Stimulated activated CD4-positive, alpha-beta T cell treated with anti-CD3 and anti-CD28 coated beads, TNF-alpha, amount 100 ng/mL, for 48 hours (primary cell): ENCODE measurements at places on chromosomes 1 and 21.
A peak's percentile ranks its signal among the peaks of the same experiment; 100 is the strongest.

- DNase-seq, result no peak
Observed at GRCh38 chr1:63230722-63231121, 91.6 kb upstream of the FOXD3 start.

DNA sequence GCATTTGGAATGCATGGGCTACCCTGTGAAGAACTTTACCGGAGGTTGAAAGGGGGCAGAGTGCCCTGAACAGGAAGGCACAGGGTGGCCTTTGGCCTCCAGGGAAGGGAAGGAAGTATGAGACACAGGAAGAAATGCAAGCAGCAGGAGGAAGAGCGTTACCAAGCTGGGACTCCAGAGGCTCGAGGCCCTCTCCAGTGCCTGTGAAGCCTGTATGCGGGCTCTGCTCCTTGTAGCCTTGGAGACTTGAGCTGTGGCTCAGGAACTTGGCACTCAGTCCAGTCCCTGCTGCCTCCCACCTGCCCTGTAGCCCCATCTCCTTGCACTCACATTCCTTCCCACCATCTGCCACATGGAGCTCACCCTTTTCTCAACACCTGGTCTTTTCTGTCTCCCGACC is 33.5 kb upstream of the RNF19B start:
- no peak for DNase-seq

DNA sequence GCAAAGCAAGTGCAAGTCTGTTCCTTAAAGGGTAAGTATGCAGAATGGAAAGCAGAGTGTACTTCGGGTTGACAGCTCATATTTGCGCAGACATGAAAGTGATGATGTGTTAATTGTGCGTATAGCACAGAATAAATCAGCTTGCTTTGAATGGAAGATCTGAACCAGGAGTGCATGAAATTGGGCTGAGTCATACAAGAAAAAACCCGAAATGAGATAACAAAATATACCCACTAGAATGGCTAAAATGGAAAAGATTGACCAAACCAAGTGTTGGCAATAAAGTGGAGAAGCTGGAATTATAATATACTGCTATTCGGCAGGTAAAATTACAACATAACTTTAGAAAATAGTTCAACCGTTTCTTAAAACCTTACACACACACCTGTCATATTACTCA is 28.5 kb downstream of the CR1L start:
- DNase-seq, result no peak

GRCh38 chr1:5996641-5997270 is 4.5 kb upstream of the NPHP4 start:
- no peak for DNase-seq

- no peak for DNase-seq
Observed at GRCh38 chr1:22806584-22806983, 95.9 kb downstream of the EPHB2 start.

GRCh38 chr1:1165485-1165884 is 8.2 kb upstream of the TTLL10 start:
- no peak for DNase-seq

DNA sequence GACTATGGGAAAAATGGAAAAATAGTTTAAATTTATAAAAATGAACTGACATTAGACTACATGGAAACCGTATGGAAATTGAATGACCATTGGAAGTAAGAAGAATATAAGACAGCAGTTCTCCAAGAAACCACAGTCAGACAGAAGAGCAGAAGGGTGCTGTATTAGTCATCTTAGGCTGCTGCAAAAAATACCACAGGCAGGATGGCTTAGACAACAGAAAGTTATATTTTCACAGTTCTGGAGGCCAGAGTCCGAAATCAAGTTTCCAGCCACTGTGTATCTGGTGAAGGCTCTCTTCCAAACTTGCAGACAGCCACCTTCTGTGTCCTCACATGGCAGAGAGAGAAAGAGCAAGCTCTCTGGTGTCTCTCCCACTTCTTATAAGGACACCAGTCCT is 175.2 kb downstream of the DSCAM start:
- DNase-seq, result no peak

GRCh38 chr1:65421351-65422025 is 1.0 kb downstream of the LEPR start:
- DNase-seq, result no peak

GRCh38 chr21:42304556-42305454 is 10.4 kb downstream of the TFF3 start:
- no peak for DNase-seq

DNA sequence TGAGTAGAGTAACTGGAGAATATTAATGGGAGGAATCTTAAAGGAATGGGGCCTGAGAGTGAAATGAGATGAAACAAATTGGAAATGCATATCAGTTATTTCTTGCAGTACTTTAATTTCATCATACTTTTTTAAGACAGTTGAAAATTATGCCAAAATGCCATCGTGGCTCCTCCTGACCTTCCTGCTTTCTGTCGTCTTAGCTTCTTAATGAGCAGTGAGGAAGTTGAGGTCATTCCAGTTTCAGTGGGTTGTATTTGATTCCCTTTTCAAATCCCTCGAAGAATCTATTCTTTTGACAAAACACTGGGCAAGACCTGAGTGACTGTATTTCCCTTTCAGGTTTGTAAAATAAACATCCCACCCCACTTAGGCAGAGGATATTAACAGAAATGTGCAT is 134.9 kb upstream of the MAP1LC3C start:
- no peak for DNase-seq

DNA sequence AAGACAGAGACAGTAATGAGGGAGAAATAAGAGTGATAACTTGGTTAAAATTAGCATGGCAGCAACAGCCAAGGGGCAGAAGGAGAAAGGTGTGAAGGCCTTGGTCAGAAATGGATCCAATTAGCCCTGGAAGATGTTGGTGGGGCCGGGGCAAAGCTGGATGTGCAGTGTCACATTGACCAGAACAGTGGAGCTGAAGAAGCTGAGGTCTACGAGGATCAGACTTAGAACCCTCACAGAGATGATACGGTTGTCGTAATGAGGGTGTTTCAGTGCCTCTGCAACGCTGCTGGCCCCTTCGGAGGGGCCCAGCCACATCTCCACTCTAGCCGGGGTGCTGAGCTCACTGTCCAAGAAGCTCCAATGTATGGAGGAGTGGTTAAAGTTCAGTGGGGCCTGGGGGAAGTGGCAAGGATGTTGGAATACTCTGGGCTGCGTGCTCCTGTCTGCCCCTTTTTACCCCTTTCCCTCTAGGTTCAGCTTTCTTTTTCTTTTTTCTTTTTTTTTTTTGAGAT is 14.2 kb downstream of the SH2D2A start:
- DNase-seq, result no peak

GRCh38 chr1:246476771-246477170 is 30.3 kb downstream of the SMYD3 start:
- no peak for DNase-seq

- DNase-seq, result no peak
Observed at GRCh38 chr1:45348966-45349677, 8.9 kb upstream of the MUTYH start.

DNA sequence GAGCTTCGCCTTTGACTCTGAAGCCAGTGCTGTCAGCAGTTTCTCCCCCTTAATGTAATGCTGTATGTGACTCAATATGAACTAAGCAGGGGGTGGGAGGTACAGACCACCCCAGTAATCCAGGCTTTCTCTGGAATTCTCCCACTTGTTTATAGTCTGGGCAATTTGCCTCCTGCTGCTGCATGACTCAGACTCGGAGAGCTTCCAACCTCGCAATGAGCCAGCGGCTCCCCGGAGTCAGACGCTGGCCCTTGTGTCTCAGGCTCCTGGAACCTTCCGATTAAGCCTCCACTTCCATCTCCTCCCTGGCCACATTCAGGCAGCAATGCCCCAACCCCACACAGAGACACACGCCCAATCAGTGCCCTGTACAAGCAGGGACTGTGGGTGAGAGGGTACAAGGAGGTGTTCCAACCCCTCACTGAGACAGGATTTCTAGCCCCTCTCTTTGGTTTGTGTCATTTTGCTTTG is 471.7 kb upstream of the VAMP3 start:
- DNase-seq, result no peak

DNA sequence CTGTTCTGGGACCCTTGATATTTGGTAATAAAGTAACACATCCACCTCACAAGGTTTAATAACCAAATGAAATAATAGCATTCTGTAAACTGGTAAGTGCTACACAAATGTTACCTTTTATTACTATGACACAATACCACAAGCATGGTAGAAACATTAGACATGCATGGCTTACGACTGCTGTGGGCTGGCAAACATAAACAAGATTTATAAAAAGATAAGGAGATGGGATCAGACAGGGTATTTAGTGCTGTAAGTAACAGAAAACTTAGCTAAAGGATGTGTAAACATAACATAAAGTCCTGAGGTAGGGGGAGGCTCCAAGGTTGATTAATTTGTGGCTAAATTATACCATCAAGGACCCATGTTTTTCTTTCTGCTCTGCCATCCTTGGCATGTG is 212.6 kb downstream of the BARHL2 start:
- no peak for DNase-seq

- no peak for DNase-seq
Observed at GRCh38 chr1:25936947-25937346, 30.7 kb upstream of the STMN1 start.

DNA sequence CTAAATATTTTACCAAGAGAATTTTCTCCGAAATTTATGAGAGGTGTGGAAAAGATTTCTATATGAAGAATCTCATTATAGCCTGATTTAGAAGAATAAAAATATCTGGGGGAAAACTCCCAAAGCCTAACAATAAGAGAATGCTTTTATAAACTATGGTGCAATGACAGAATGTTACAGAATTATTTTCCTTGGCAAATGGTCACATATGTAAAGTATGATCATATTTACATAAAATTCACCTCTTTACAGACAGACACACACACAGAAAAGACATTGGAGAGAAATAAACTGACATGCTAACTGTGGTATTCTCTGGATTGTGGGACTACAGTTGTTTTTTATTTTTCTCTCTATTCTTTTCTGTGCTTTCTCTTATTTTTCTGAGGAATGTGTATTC is 226.3 kb upstream of the USP24 start:
- no peak for DNase-seq

DNA sequence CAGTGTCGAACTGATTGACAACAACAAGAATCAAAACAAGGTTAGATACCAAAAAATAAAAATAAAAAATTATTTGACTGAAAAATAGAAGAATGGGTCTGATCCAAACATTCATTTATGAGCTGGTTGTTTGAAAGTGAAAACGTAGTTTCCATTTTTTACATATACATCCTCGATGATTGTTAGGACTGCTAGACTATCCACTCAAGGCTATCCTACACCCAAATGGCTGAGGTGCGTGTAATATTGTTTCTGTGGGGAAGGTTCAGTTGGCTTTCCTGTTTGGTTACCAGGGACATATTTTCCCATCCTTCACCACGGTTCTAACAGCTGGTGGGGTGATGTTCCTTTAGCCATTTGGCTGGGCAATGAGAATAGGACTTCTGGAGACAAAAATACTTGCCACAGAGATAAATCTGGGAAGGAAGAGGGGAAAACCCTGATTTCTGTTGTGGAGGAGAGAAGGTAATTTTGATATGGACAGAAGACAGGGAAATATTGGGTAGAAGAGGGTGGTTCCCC is 66.3 kb downstream of the MAP3K7CL start:
- DNase-seq, result no peak

- no peak for DNase-seq
Observed at GRCh38 chr1:231016966-231017365, 23.1 kb downstream of the FAM89A start.

DNA sequence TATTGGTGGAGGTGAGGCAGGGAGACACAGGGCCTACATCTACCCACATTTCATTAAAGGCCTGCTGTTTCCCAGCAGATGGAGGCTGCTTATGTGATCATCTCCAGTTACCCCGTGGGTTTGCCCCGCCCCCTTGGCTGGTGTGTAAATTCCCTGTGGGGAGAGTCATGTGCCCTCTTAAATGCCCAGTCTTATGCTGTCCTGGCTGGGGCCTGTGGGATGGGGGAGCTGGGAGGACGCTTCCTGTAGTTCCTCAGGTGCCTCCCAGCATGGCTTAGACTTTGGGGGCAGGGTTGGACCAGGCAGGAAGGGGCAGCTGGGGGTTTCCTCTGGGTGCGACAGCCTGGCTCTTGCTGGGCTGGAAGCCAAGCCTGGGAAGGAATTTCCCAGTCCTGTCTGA is 15.5 kb upstream of the CITED4 start:
- no peak for DNase-seq

DNA sequence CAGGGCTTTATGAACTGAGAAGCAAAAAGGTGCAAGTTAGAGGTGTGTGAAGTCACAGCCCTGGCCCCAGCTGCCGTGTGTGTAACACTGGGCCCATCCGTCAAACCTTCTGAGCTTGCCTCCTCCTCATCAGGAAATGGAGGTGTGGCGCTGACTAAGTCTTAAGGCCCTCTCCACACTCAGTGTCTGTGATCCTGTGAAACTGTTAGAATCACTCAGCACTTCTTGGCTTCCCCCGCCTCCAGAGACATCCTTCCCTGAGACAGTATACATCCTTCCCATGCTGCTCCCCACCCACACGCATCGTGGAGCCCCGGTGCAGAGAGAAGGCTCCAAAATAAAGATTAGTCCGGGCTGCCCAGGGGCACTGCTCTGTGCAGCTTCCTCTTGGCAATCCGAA is 33.3 kb downstream of the LRP8 start:
- peak; percentile 55 for DNase-seq

- no peak for DNase-seq
Observed at GRCh38 chr1:93625582-93626327, 55.9 kb downstream of the BCAR3 start.

- DNase-seq, result no peak
Observed at GRCh38 chr1:145988773-145989172, 7.6 kb downstream of the TXNIP start.

GRCh38 chr1:209455145-209455544 is 128.4 kb upstream of the CAMK1G start:
- DNase-seq, result no peak

DNA sequence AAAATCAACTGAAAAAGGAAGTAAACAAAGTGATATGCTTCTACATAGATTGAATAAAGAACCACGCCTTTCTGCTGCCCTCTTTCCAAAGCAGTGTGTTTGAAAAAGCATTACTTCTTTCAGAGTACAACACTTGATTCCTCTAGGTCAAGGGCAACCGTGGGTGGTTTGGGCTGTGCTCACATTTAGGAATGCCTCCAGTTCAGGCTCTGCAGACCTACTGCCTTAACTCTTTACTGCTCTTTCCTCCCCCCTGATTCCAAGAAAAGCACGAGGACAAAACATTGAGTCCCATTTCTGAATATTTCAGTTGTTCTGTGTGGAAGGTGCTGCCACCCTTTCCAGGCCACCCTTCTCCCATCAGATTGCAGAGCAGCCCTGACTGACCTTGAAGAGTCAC is 45.2 kb downstream of the ADAMTS1 start:
- DNase-seq, result no peak

- DNase-seq, result no peak
Observed at GRCh38 chr1:44359234-44359935, 4.3 kb upstream of the ERI3 start.

DNA sequence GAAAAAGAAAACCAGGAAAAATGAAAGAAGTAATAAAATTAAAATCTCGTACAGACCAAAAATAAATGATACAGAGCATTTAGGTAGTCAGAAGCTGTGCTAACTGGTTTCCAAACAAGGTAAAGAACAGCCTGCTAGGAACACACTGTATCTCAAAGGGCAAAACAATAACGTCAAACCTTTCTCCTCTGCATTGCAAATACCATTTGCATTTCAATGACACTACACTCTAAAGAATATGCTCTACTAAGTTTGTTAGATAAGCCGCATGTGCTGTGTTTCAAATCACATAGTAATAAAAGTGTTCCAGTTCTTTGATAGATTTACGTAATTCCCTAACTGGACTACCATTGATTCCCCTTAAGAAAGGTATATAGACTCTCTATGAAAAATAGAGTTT is 648.8 kb downstream of the PLA2G4A start:
- no peak for DNase-seq
